Bone marrow (tissue), 2 donors: ENCODE measurements at places on chromosomes 5 and 9.

DNA sequence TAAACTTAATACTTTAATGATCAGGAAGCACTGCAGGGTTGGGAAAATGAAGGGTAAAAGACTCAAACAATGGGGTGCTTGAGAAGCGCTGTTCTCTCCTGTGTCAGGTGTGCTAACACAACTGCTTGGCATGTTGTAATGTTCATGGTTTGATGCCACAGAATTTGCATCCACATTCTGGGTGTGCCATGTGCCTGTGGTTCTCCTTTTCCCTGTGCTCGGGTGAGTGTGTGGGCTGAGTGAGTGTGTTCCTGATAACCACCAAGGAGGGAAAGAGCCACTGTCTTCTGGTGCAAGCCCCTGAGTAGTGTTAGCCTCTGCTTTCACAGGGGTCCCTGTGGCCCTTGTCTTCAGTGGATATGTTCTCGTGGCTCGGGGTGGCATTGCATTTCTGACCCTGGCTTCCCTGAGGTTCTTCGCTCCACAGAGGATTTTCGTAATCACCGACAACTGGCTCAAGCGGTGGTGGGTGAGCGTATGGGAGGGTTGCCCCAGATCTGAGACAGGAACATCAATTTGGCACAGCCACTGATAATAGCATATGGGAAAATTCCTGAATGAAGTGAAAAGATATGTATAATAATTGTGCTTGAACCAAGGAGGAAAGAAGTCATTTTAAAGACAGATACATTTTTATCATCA is 102.0 kb downstream of the MVB12B start:
- no peak for DNase-seq

DNA sequence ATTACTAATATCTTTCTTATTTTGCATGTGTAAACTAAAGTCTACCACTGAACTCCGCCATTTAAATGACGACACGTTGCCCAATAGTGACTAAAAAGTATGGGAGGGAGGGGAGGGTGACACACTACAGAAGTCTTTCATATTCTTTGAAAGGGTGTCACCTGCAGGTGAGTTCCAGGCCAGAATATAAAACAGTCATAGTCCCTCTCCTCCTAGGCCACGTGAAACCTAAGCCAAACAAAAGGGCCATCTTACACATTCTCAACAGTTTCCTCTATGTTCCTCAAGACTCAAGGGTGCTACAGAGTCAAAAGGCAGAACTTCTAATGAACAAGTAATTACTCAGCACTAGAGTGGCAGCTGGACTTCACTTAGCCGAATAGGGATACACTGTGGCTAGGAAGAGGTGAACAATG is 6.4 kb downstream of the CEMIP2 start:
- DNase-seq, result no peak

- DNase-seq, result no peak
Measured at GRCh38 chr5:59773294-59773693, 120.2 kb downstream of the PDE4D start.

DNA sequence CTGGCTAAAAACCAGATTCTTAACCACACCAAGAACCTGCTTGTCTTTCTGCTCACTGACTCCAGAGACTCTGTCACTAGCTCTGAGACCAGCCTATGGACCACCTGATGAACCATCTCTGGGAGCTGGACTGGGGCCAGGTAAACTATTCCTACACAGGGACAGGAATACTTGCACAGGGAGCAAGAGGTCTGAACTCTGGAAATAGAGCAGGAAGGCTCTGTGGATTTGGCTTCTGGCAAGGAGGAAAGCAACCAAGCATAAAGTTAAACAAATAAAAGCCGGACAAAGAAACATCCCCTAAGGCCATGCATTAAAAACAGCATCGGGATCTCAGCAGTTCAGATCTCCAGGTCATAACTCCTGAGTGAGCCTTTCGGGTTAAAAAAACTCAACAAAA is 5.6 kb upstream of the SPARC start:
- DNase-seq, result no peak

- DNase-seq, result no peak
Measured at GRCh38 chr9:108197899-108198298, 657.9 kb downstream of the ACTL7B start.

- DNase-seq, result no peak
Measured at GRCh38 chr9:75500479-75500878, 390.0 kb upstream of the PCSK5 start.

DNA sequence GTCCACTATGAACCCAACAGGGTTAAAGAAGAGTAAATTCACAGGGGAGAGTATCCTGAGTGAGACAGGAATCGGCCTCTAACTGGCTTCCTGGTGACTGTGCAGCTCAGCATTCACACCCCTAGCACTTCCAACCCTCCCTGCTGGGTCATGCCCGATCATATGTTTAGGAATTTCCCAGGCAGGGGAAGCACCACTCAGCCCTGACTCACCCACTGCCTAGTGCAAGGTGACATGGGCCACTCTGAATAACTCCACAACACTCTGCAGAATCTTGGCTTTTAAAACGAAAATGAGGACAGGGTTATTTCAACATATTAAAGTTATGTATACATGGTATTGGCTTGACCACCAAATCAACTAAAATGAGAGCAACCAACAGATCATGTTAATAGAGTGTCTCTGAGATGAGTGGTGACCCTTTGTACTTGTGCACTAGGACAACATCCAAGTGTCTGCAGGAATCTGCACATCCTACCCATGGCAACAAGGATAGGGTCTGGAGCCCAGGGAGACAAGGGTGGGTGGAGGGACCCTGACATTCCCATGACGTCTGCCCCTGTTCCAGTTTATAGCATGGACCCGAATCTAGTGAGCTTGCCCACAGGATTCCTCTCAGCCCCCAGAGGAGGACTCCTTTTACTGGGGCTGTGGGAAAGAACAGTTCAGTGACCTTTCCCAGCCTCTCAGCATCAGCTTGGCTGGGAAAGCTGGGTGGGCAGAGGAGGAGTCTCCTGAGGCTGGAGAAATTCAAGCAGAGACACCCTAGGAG is 485.8 kb downstream of the SEMA5A start:
- no peak for DNase-seq

DNA sequence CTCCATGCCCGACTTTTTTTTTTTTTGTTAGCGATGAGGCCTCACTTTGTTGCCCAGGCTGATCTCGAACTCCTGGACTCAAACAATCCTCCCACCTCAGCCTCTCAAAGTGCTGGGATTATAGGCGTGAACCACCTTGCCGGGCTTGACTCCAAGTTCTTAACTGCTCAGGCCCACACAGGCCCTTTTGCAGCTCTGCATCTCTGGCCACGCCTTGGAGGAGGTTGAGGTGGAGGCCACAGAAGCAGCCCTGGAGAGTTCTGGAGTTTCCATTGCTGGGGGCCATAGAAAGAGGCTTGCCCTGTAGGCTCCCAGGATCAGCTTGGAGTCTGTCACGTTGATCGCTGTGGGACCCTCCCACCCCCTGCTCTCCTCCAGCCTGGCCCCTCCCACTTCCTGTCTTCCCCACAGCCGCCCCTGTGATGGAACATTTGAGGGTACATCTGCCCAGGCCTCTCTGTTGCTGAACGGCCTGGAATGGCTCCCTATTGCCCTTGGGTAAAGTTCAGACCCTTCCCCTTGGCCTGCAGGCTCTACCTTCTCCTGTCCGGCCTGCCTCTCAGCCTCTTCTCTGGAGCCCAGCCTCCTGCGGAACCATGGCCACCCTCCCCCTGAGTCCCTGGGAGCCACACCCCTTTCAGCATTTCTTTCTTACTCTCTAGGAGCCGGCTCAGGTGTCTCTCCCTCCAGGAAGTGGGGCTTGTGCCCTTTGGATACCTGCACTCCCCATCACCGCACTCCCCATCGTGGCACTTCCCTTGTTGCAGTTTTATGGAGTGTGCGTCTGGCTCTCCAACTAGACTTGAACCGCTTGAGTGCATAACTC is 30.4 kb upstream of the IER5L start:
- DNase-seq, result no peak

DNA sequence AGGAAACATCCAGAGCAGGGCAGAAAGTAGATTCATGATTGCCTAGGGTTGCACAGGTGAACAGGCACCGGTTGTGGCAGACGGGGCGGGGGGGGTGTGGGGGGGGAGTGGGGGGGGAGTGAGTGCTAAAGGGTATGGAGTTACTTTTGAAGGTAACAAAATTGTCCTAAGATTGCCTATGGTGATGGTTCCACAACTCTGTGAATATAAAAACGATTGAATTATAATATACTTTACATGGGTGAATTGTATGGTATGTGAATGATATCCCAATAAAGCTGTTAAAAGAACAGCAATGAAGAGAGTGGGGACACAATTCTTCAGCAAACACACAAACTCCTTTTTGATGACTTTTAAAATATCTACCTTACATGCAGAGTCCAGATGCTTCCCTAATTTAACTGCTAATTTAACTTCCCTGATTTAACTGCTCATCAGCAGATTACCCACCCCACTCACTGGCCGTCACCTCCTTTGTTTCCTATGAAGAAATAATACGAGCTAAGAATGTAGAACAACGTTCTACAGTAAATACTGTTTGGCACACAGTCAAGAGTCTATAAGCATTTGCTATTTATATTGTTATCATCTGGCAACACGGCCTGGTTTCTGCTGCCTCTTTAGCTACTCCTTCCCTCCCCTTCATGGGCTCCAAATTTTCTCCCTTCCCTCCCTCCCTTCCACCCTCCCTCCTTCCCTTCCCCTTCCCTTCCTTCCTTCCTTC is 83.5 kb downstream of the PTCH1 start:
- DNase-seq, result no peak

DNA sequence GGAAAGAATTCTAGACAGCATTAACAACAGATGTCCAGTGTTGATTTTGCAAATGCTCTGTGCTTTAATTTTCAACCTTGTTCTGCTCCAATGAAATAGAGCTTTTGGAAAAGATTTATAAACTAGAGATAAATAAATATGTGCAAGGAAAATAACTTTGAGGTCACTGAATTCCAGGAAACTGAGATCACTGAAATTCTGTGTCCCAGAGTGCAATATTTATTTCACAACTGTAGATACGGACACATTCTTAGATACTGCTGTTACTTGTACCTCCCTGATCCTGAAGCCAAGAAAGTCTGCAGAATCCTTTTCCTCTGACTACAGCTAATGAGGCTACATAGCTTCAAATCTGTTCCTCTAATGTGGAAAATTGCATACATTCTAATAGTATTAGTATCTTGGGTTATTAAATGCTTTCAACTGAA is 222.9 kb downstream of the DOCK8 start:
- no peak for DNase-seq

GRCh38 chr5:131783874-131784273 is 12.9 kb downstream of the FNIP1 start:
- no peak for DNase-seq

DNA sequence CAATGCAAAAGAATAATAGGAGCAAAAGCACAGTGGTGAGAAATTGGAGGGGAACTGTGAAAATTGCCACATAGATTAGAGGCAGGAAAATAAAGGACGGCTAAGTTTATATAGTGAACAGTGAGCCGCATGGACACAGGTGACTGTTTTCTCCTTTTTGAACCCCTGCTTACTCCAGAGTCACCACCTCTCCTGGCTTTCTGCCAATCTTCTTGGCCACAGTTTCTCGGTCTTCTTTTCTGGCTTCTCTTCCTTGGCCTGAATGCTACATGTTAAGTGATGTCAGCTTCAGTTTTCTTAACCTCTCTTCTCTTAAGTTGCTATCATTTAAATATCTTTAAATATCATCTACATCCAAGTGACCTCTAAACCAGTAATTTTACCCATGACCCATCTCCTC is 47.3 kb upstream of the CDKN2B start:
- no peak for DNase-seq

- DNase-seq, result no peak
Measured at GRCh38 chr5:176780176-176781053, 29.9 kb upstream of the UNC5A start.

- no peak for DNase-seq
Measured at GRCh38 chr5:61263072-61263471, 69.0 kb upstream of the ZSWIM6 start.

DNA sequence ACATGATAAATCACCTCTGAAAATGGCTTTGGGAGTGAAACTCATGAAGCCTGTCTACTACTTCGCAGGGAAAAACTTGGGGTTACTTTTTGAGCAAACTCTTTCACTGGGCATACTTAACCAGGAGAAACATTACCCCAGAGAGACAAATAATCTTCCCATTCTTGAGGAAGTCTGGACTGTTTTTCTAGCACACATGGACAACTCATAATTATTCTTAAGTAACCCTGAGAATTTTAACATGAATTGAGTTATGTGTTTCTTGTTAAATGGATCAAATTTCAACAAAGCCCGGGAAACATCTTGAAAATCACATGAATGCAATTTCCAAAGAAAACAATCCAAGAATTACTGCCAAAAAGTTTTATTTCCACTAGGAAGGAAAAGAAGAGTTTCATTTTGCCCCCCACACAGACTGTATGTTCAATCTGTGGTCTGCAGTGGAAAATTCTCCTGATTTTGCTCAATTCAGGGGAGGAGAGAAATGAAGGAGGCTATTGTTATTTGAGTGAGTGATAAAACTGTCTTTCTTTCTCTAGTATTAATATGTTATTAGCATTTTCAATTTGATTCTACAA is 564.8 kb upstream of the CLINT1 start:
- no peak for DNase-seq

DNA sequence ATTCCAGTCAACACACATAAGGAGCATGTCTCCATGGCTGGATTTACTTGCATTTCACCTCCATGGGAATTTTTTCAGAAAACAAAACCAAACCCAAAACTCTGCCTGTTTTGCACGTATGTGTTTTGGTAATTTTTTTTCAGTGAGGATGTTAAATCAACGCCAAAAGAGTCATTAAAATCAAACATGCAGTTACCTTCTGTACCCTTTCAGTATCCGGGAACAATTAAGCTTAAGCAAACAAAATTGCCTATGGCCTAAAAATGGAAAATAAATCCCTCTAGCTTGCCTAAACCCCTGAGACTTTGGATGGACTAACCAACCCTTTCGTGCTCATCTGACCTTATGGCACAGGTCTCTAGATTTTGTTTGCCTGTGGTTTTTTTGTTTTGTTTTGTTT is 209.2 kb upstream of the KLF4 start:
- DNase-seq, result no peak

DNA sequence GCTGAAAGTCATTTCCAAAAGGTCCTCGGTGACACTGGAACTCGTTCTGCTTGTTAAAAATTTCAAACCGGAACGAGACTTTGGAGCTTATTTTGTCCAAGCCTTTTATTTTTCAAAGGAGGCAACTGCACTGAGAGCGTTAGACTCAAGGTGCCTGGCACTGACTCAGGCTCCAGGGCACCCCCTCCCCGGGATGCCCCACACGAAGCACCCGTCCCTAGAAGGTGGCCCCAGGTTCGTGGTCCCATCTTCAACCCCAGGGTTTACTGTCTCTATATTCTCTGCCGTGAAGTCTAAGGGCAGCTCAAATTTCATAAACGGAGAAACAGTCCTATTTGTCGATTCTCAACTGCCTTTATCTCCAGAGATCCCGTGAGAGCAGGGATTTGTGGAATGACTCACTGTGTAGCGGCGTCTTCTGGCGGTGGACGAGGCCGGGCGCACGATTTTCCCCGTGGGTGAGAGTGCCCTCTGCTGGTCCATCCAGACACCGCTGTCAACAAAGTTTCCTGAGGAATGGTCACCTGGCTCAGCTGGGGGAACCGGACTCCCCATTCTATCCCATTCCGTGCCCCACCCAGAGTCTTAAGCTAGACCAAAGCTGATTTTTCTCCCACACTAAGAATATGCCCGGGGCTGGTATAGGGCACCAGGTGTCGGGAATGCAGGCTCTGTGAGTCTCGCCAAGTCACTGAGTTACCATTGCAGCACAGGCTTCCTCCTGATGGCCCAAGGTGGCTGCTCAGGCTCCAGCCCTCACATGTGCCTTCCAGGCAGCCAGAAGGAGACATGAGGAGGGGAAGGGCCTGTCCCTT is 27.1 kb upstream of the SLC6A19 start:
- peak; percentile 9 for DNase-seq

- DNase-seq, result no peak
Measured at GRCh38 chr5:149937610-149938009, 7.0 kb downstream of the PDE6A start.
